ENCODE measurements at places on chromosomes 3 and 15. TPM values are rescaled to one million over a fixed set of nuclear protein-coding genes. Genes with fewer than 3 reads are reported as not detected.

DNA sequence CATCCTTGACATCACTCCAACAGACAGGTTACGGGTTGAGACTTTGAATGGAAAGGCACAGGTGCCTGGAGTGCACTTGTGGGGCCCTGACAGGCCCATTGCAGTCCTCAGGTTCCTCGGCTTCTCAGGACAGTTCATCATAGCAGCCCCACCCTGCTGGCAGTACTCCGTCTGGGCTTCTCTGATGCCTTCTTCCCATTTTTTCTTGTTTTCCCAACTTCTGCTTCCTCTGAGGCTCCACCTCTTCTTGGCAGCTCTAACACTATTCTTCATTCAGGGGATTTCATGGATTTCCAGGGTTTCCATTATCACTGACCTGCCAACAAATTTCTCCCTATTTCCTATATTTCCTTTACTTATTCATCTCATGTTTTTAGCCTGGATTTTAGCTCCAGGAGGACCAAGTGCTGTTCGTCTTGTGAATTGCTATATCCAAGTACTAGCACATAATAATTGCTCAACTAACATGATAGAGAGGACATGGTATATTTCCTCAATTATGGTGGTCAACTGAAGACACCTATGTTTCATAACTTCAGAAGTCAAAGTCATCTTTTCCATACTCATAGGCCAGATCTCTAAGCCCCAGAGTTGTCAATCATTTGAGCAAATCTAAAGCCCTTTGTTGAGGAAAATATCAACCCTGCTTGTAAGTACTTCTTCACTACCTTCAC, 16.2 kb downstream of the NCEH1 start:
- DNase-seq: no peak

- DNase-seq: no peak
These were observed 128.6 kb downstream of the TPRG1 start for GRCh38 chr3:189300345-189300744.

- no peak for DNase-seq
These were observed 17.7 kb downstream of the GOLGA8S start for GRCh38 chr15:23372284-23372683.

DNA sequence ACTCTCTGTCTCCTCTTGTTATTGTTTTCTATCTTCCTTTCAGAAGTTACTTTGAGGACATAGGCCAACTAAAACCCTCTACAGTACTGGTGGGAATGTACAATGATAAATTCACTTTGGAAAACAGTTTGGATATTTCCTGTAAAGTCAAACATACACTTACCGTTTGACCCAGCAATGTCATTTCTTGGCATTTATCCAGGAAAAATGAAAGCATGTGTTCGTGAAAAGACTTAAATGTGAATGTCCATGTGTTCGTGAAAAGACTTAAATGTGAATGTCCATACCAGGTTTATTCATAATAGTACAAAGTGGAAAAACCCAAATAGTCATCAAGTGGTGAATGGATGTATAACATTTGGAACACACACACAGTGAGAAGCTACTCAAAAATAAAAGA, 361.5 kb upstream of the DPH6 start:
- DNase-seq: no peak

DNA sequence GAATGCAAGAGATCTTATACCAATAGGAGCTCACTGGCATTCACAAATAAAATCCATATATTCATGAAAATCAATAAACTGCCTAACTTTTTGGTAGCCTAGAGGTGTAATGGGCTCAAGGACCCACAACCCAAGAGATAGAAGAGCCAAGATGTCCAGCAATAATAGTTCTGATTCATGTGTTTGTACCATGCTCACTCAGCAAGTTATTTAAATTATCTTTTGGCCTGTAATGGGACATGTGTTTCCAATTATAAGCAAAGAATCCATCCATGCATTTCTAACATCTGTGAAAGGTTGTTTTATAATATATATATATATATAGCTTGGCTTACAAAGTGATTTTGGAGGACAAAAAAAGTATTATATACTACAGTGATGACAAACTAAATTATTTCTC, 29.7 kb upstream of the SHC4 start:
- DNase-seq: no peak

DNA sequence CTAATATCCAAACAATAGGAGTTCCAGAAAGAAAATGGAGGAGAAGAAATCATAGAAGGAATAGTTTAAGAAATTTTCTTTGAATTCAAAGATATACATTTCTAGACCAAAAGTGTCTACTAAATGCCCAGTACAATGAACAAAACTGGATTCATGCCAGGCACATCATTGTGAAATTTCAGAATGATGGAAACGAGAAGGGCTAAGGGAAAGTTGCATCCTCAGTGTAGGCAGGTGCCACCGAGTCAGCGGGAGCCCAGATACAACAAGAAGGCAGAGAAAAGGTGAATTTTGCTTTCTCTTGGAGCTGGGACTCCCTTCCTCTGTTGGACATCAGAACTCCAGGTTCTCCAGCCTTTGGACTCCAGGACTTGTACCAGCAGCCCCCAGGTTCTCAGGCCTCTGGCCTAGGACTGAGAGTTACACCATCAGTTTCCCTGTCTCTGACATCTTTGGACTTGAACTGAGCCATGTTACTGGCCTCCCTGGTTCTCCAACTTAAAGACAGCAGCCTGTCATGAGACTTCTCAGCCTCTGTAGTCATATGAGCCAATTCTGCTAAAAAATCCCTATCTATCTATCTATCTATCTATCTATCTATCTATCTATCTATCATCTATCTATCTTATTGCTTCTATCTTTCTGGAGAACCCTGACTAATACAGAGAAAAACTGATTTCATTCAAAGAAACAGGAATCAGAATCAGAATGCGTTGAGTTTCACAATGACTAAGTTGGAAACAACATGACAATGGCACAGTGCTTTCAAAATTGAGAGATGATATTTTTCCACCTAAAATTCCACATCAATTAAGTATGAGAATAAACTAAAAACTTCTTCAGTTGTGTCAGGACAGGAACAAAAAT, 207.7 kb downstream of the FAM43A start:
- no peak for DNase-seq

DNA sequence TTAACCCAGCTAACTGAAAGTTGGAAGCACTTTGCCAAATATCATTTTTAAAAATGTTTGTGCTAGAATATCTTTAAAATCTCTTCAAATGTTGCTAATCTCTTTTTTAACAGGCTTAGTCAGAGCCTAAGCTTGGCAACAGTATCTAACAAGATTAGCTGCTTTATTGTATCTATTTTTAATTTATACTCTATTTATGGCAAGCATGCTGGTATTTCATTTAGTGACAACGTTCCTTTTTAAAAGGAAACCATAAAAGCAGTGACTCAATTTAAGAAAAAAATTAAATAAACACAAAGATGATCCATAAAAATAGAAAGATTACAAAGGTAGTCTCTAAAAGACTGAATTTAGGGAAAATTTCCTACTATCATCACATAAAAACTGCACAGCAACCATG, 40.5 kb downstream of the SLC12A6 start:
- no peak for DNase-seq

DNA sequence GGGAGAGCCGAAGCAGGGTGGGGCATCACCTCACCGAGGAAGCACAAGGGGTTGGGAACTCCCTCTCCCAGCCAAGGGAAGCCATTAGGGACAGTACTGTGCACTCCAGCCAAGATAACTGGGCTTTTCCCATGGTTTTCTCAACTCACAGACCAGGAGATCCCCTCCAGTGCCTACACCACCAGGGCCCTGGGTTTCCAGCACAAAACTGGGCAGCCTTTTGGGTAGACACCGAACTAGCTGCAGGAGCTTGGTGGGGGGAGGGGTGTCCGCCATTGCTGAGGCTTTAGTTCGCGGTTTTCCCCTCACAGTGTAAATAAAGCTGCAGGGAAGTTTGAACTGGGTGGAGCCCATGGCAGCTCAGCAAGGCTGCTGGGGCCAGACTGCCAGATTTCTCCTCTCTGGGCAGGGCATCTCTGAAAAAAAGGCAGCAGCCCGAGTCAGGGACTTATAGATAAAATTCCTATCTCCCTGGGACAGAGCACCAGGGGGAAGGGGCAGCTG, 129.6 kb upstream of the LMCD1 start:
- DNase-seq: no peak

GRCh38 chr3:135017003-135017893, 222.2 kb downstream of the EPHB1 start:
- no peak for DNase-seq

GRCh38 chr3:191634902-191635301, 173.9 kb downstream of the PYDC2 start:
- no peak for DNase-seq

DNA sequence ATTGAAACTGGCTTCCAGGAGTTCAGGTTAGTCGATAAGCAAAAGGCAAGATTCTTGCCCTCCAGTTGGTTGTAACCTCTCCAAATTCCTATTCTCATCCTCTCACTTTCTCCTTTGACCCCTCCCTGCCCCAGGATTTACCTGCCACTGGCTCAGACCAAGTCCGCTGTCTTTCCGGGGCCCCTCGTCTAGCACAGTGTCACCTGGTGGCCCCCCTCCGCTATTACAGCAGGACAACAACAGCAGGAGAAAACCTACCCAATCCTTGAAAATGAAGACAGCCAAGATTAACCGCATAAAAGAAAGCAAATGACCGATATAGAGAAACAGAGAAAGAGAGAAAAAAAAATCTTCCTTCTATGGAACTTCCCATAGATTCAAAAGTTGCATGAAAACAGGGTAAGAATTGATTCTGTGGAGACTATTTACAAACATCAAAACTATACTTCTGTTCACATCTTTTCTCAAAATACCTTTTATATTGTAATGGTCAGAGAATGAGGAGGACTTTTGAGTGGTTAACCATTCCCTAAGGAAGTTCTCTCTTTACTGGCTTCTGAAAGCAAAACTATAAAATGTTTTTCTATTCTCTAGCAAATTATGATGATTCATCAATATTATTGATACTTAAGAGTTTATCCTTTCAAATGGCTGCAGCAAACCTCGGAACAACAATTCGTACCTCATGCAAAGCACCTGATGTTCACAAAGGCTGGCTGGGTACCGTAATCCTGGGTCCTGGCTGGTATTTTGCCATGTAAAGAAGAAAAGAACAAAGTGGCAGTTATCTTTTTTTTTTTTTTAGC, 10.0 kb upstream of the ST8SIA2 start:
- DNase-seq: no peak

DNA sequence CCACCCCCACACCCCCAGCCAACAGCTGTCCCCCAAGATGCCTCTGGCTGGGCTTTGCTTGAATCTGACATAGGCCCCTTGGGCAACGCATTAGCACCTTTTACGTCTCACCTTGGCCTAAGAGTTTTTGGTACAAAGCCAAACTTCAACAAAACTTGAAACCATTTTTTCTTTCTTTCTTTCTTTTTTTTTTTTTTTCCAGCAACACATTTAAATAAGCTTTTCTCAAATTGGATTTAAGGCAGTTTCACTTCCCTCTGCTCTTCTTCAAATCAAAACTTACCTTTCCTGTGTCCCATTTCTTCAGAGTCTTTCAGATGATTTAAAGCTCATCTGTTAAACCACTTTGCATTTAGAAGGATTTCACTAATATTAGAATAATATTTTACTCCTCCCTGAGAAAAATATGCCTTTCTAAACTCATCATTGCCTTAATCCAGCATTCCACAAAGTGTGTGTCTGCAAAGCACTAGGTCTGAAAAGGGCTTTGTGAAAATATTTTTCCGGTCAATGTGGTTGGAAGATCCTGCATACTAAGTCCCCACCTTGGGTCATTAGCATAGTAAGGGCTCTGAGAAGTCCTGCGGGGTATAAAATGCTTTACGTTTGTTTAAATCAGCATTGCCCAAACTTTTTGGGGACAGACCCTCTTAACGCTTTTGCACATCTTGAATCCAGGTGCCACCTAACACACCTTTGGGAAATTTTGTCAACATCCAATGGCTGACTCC, 217.0 kb downstream of the TLE3 start:
- DNase-seq: no peak

DNA sequence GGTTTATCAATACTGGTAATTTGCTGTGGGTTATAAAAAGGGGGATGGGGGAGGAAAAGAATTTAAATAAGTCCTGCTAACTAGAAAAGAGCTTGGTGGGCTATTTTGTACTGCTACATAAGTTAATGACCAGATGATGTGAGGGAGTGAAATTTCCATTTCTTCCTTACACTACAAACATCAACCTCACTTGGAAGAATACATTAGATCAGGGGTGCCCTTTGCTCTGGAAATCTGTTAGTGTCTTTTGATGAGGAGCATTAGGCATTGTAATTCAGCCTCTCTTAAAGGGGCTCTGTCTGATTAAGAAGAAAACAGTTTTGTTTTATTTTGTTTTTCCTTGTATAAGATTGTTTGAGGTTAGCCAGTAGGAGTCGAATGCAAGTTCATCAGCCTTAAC, 576.4 kb upstream of the TBL1XR1 start:
- DNase-seq: no peak

- DNase-seq: no peak
These were observed 25.9 kb upstream of the SMAD3 start for GRCh38 chr15:67039384-67040075.

DNA sequence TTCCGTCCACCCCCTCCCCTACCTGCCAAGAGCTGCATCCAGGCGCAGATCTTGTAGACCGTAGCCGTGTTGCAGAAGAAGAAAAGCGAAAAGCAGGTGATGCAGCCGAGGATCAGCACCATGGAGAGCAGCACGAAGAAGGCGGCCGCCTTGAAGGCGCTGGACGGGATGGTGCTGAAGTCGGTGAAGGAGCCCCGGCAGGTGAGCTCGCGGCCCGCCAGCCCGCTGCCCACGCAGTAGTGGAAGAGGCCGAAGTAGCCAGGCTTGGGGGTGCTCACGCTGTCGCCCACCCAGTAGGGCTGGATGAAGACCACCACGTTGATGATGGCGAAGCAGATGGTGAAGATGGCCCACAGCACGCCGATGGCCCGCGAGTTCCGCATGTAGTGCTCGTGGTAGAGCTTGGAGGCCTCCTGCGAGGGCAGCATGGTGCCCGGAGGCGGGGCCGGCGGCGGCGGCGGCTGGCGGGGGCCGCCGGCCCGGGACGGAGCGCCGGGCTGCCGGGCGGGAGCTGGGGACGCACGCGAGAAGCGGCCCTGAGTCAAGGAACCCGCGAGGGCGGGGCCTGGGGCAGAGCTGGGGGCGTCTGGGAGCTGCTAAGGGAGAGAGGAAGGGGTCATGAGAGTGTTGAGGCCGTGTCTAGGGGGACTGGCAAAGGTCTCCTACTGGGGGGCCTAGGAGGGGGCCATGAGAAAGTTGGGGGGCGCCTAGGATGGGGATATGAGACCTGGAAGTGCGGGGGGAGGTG, 1.2 kb downstream of the LHFPL4 start:
- no peak for DNase-seq

MBD4 gene
- total RNA-seq: 48.0 TPM

FGF7 gene
- total RNA-seq: not detected

- no peak for DNase-seq
These were observed 95.7 kb downstream of the ANO10 start for GRCh38 chr3:43525941-43526607.

- no peak for DNase-seq
These were observed at the start of gene IL16 for GRCh38 chr15:81196576-81197254. Gene IL16 (plus strand): TSS chr15:81196879. CDS start chr15:81225400, 28,521 bp downstream.

AMOTL2 gene
- total RNA-seq: not detected

GRCh38 chr3:32725721-32726120, 40.7 kb downstream of the CNOT10 start:
- DNase-seq: no peak

- no peak for DNase-seq
These were observed 151.9 kb upstream of the ZNF385D start for GRCh38 chr3:21902956-21903355.

RASGRP1 gene
- 67.9 TPM for total RNA-seq

SAMMSON gene
- total RNA-seq: not detected

Measured in CD8-positive, alpha-beta memory T cell (primary cell).